Stimulated activated CD4-positive, alpha-beta T cell treated with anti-CD3 and anti-CD28 coated beads, TNF-alpha, amount 100 ng/mL, for 1 hour (primary cell): ENCODE measurements at places on chromosomes 5 and 9.

DNA sequence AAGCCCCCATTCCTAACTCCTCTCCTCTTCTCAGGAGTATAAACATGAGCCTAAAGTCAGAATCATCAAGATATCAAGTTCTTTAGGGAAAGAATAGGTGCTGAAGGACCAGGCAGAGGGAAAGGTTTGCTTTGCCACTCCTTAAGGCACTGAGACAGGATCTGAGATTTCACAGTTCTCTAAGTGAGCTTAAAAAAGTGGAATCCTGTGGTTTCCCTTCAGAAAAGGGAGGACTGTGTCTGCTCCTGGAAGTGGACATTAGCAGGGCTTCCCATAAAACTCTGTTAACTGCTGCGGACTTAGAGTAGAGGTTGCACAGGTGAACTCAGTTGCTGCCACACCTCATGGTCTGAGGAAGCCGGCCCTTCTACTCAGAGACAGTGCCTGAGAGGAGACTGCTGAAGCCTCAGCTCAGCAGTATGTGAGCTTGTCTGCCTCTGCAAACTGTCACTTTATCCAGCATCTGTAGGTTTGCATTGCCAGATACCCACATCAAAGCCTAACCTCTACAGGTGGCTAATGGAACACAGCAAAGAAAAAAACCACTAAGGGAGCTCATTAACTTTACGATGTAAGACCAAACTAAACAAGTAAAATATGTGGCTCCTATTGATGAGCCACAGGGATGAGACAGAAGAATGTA is 42.9 kb downstream of the RIC1 start:
- no peak for DNase-seq

GRCh38 chr5:27494887-27495286 is 456.5 kb upstream of the CDH9 start:
- DNase-seq = no peak

GRCh38 chr5:160039810-160040470 is 31.0 kb downstream of the TTC1 start:
- no peak for DNase-seq

DNA sequence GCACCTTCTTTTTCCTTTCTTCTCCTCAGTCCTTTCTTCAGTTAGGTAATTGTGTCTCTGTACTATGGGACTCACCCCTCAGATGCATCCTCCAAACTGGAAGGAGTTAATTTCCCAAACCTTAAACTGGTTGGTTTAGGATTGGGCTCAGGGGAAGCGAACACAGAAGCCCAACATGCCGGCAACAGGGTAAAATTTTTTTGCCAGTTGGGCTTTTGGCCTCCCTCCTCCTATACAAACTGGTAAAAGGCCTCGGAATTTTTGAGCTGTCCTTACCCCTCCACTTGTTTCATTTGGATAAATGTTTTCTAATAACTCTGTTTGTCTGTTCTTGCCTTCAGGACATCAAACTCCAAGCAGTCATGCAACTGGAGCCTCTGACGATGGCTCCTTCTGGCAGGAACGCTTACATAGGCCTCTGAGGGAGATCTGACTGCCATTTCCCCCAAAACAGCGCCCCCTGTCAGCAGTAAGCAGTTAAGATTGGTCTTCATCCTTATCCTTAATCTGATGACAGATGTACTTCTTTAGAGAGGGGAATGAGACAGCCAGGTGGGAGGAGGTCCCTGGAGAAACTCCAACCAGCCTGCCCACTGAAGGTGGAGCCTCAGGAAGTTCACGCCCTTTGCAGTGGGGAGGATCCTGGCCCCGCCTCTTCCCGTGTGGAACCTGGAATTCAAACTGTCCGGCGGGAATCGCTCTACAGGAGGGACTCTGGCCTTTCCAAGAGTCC is 57.8 kb upstream of the SPINK5 start:
- DNase-seq = no peak

DNA sequence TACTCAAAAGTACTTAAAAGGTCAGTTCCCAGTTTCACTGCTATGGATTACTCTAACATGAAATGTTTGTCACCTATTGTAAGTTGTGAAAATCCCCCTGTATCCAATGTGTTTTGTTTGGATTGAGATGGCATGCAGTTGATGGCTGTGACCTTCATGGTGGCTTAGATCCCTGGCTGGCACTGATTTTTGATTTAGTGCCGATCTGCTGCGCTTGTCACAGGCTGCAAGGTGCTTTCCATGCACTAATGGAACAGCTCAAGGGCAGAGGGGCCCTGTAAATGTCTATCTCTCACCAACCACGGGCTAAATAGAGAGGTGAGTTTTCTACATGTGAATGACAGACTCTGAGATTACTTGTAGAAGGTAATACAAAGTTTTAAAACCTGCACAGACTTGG is 69.8 kb upstream of the WDR41 start:
- no peak for DNase-seq

DNA sequence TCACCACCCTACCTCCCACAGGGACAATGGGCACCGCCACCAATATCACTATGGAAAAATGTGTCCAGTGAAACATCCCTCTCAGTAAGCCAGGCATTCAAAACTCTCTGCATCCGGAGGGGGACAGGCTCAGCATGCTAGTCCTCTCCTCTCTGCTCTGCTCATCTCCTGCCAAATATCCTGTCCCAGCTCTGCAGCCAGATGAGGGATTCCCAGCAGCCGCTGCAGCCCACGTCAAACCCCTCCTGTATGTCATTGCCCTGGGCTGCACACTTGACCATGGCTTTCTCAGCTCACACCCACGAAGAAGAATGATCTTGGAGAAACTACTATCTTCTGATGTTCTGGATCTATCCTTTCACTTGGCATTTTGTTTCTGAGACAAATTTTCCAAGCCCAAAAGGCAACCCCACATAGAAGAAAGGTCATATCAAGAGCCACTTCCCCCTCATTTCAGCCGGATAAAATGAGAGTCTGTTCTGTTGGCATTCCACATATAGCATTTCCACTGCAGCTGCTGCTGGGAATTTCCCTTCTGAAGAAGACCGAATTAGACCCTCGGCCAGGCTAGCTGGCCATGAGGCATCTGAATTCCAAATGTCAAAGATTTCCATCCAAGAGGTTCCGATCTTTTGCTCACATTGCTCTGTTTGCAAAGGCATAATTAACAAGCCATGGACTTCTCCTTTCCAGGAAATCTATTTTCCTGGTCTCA is 338.0 kb downstream of the ACTL7B start:
- no peak for DNase-seq

DNA sequence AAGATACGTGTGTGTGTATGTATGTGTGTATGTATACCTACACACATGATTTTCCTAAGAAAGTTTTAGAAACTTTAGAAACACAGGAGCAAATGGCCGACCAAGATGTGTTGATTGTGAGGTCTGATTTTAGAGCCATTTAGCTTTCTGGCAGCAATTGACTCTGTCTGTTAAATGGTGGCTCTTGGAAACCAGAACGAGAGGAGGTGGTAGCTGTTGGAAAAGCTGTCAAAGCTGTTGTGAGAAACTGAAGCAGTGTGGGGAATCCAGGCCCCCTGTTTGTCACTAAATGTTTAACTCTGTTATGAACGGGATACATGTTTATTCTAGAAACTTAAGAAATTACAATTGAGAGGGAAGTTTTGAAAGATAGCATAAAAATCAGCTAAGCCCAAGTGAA is 91.4 kb downstream of the GOLPH3 start:
- no peak for DNase-seq

GRCh38 chr9:3865141-3865772 is 339.5 kb upstream of the RFX3 start:
- no peak for DNase-seq

- no peak for DNase-seq
Observed at GRCh38 chr5:65548281-65548680, 14.7 kb downstream of the CENPK start.

DNA sequence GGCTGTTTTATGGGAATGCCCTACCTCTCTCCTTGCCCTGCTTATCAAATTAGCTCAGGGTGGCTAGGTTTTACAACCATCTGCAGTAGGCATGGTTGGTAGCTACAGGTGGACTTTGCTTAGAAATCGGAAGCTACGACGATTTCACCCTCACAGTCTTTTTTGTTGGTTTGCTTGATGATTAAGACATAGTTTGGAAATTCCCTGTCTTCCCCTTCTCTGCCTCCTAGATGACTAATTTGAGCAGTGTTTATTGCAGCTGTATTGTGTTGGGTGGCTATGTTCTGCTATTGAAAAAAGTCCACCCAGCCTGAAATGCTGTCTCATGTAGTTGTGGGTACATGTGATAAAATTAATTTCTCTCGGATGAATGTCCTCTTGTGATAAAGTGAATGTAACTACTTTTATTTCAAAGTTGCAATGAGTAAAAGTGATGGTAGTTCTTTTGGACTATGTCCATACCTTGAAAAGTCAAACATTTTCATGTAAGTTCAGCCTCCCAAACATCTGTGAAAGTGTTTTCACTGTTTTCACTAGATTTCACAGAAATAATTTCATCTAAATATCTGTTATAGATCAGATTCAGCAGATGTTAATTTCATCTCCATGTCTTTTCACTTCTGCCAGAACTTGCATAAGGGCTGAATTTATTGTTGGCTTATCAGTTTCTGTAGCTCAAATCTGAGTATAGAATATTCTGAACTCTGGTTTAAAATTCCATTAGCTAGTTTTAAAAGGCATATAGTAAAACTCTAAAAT is 37.3 kb upstream of the FYB1 start:
- DNase-seq = no peak

- no peak for DNase-seq
Observed at GRCh38 chr5:81779916-81780266, 29.0 kb upstream of the SSBP2 start.

GRCh38 chr9:134640506-134641172 is 964 bp upstream of the COL5A1 start:
- no peak for DNase-seq

DNA sequence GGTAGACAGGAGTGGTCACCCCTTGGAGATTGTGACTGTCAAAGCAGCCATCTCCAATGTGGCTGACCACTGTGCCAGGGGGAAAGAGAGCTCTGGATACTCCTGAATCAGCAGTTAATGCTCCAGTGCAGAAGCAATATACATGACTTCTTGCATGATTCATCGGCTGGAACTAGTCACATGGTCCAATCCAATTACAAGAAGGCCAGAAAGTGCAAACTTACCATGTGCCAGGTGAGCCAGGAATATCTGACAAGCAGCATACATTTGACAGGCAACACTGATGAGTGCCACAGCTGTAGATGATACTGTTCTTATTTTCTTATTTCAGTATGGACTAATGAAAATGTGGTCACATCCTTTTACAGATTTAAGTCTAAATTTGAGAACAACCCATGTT is 440.0 kb upstream of the MPDZ start:
- no peak for DNase-seq

- no peak for DNase-seq
Observed at GRCh38 chr9:26296910-26297572, 595.6 kb downstream of the CAAP1 start.

DNA sequence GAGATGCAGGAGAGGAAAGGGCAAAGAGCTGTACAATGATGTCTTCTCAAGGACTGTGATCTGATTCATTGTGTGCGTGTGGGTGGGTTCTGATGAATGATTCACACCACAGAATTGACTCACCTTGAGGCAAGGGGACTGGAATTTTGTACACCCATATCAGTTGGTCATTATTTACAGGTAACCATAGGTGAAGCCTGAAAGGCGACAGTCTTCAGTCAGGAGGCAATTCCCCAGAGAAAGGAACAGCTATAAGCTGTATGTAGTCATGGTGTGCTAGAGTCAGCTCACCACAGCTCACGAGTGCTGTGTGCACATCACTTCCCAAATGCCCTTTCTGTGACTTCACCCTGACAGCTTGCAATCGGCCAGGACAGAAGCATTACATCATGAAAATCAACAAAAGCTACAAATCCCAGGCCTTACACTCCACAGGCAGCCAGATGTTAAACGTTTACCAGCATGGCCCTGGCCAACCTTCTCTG is 87.6 kb upstream of the RPS23 start:
- no peak for DNase-seq

GRCh38 chr5:15013654-15014463 is 142.3 kb upstream of the ANKH start:
- DNase-seq = no peak

GRCh38 chr9:93893899-93894690 is 61.1 kb downstream of the BARX1 start:
- DNase-seq = no peak

- DNase-seq = no peak
Observed at GRCh38 chr5:36879274-36880033, 2.9 kb downstream of the NIPBL start.

DNA sequence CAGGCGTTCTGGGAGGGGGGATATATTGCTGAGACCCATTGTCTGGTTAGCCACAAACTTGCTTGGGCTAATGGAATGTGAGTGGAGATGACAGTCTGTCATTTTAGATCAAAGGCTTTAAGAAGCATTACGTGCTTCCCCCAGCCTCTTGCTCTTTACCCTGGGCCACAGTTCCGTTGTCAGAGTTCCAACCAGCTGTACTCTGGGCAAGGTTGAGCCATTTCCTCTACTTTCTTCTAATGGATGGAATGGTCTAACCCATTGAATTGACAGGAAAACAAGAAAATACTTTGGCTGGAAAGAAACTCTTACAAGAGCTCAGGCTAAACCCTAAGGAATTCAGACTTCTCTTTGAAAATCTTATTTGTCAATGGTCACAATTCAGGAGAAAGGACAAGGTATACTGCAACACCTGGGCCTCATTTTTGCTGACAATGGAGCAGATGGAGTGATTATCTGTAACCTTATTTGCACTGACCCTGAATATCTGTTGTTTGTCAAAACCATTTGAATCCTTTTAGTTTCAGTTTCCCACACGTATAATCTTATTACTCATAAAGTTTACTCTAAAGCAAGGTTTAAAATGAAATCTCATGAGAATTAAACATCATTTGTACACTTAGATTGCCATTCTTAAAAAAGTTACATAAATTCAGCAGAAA is 231.4 kb downstream of the PDE4D start:
- DNase-seq = no peak

DNA sequence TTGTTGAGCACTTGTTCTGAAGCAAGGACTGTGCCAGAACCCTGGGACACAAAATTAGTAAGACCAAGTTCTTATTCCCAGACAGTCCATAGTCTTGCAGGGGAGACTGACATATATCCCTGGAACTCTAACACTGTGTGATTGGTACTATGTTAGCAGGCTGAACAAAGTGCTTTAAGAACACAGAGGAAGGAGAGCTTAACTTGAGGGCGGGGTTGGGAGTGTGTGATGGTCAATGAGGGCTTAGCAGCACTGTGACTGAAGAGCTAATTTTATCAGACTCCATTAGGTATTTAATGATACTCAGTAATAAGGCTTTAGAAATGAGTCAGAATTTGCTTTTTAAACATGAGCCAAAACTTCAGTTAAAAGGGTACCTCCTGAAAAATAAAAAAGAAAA is 14.9 kb upstream of the SPATA24 start:
- no peak for DNase-seq

GRCh38 chr5:60703944-60704343 is 4.0 kb upstream of the DEPDC1B start:
- no peak for DNase-seq

DNA sequence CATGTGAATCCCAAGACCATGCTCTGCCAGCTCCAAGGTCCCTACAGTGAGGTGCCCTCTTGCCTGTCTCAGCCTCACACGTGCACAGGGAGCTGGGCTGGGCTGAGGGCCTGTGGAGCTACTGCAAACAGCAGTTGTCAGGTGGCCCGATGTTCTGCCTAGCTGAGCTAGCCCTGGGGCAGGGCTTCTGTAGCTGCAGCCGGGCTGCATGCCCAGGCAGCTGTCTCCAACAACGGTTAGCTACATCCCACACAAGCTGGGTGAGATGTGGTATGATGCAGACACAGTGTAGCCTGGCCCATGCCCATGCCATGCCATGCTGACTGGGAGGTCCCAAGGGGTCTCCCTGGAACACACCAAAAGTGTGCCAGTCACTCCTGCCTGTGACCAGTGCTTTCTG is 62.0 kb downstream of the MACROH2A1 start:
- DNase-seq = no peak
